Stimulated activated CD8-positive, alpha-beta memory T cell treated with anti-CD3 and anti-CD28 coated beads, Interleukin-4, amount 100 ng/mL, for 4 hours (primary cell): ENCODE measurements at places on chromosomes 5 and 9.

DNA sequence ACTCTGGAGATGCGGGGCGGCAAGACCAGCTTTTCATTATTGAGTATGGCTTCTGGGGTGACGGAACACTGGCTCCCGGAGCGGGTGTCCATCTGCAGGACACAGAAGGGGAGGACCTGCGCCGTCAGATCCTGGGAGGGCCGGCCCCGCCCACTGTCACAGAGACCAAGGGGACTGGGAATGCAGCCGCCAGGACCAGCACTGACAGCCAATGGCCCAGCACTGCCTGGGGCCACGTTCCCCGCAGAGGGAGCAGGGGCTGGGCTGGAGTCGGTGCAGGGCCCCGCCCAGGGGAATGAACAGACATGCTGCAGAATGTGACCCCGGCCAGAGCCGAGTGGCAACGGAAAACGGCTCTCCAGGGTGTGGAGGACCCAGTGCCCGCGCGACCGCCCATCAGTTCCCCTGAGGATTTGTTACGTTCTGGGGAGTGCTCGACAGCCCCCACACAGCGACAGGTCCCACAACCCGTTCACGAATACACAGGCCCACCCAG lies at the start of gene ZDHHC11:
TSS of gene ZDHHC11 (minus strand) at position 476 of the 496 bp plus-strand sequence. CDS start at position 92, 384 bp downstream.
- no peak for DNase-seq

GRCh38 chr9:135034106-135034505 lies 53.4 kb upstream of the OLFM1 start:
- no peak for DNase-seq

- DNase-seq = no peak
Measured at GRCh38 chr5:82054004-82054710, 82.3 kb downstream of the ATG10 start.

GRCh38 chr9:130377612-130378011 lies 67.1 kb upstream of the ASS1 start:
- DNase-seq = no peak

DNA sequence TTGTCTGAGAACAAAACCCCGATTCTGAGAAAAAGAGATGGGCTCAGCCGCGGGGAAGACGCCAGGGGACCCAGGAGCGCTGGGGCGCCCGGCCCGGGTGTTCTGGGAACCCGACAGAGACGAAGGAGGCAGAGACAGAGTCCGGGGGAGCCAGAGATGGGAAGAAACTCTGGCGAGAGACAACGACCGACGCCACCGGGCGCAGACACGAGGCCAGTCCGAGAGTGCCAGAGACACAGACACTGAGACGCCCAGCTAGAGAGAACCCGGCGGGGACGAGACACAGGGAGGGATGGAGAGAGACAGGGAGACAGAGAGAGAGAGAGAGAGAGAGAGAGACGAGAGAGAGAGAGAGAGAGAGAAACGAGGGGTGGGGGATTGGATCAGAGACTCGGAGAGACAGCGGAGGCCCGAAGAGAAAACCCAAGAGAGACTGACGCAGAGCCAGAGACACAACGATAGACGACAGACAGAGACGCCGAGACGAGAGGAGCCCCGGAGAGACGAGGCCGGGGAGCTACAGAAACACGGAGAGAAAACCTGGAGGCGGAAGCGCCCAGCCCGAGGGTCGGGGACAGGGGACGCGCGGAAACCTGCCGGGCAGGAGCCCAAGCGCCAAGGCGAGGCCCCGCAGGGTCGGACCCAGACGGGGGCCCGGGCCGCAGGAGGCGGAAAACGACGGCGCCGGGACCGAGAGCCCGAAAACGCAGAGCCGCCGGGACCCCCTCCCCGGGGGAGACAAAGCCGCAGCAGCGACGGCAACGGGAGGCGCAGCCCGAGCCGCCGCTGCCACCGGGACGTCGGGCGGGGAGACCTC lies 3.3 kb downstream of the NR5A1 start:
- DNase-seq = no peak

GRCh38 chr5:165119175-165119574 lies 1613.8 kb downstream of the MAT2B start:
- DNase-seq = no peak

- DNase-seq = no peak
Measured at GRCh38 chr9:98890256-98890655, 53.5 kb upstream of the COL15A1 start.

DNA sequence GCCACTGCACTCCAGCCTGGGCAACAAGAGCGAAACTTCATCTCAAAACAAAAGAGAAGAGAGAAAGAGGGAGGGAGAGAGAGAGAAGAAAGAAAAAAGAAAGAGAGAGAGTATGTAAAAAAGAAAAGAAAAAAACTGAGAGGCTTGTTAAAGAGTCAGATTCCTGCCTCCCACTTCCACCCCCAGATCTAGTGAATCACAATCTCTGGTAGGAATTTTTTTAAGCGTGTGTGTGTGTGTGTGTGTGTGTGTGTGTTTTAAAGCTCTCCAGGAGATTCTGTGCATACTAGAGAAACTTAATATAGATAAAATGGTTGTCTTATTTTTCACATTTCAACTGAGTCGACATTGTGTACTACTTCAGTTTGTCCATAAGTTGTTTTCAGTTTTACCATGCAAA lies 32.0 kb downstream of the SAR1B start:
- DNase-seq = no peak

DNA sequence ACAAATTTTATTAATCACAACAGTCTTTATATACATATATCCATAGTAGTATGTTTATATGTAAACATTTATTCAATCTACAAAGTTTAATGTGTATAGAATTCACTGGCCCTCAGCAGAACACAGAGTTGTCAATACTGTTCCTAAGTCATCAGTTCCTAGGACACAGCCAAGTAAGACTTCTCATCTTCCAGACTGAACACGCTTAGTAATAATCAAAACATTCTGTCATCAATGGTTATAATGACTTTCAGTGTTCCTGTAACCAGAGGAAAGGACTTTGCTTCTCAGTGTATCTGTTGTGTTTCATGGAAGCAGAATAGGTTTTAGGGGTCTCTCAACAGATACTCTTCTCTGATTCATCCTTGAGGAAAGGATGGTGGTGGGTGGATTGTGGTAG lies 82.2 kb downstream of the SMIM23 start:
- no peak for DNase-seq

- DNase-seq = no peak
Measured at GRCh38 chr9:127664678-127665507, 41.9 kb upstream of the CFAP157 start.

- DNase-seq = no peak
Measured at GRCh38 chr5:134003064-134003816, 1.5 kb downstream of the VDAC1 start.

DNA sequence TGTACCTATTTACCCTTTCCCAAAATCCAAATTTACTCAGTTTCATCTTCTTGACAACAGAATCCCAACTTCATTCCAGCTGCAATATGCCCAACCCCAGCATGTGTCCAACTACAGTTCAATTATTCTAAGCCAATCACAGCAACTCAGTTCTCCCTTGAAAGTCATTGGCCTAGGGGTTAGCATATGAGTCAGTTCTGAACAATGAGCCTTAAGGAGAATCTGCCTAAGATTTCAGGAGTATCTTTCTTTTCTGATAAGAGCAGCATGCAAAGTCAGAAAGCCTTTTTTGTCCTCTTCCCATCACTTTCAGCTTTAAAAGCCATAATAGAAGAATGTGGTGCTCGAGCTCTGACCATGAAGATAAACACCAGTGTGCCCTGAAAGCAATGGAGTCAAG lies 44.4 kb upstream of the RASGRF2 start:
- no peak for DNase-seq

DNA sequence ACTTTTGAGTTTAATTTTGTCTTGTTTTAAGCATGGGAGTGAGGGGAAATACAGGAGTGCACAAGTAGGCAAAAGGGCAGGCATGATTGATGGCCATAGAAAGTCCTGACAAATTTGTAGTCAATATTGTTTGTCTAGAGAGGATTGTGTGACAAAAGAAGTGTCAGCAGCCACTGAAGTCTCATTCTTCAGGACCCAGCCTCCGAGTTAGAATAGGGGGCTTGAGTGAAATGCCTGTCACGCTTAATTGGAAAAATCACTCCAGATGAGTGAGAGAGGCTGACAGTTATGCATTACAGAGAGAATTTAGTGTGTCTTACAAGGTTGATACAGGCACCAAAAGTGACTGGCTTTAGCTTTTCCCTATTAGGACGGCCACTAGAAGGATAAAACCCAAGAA lies 81.9 kb upstream of the RPS23 start:
- no peak for DNase-seq

DNA sequence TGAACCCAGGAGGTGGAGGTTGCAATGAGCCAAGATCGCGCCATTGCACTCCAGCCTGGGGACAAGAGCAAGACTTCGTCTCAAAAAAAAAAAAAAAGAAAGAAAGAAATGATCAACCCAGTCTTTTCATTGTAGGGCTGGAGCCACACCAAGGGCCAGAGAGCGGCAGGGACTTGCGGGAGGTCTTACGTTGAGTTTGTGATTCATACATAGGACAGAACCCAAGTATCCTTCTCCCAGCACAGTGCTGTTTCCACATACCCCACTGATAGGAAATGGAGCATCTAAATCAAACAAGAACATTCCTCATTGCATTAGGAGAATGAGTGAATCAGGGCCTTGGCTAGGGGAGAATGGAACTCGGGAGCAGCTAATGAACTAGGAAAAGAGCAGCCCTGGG lies 3.5 kb upstream of the TNIP1 start:
- DNase-seq = no peak

GRCh38 chr9:132797861-132798659 lies 80.0 kb downstream of the AK8 start:
- no peak for DNase-seq

DNA sequence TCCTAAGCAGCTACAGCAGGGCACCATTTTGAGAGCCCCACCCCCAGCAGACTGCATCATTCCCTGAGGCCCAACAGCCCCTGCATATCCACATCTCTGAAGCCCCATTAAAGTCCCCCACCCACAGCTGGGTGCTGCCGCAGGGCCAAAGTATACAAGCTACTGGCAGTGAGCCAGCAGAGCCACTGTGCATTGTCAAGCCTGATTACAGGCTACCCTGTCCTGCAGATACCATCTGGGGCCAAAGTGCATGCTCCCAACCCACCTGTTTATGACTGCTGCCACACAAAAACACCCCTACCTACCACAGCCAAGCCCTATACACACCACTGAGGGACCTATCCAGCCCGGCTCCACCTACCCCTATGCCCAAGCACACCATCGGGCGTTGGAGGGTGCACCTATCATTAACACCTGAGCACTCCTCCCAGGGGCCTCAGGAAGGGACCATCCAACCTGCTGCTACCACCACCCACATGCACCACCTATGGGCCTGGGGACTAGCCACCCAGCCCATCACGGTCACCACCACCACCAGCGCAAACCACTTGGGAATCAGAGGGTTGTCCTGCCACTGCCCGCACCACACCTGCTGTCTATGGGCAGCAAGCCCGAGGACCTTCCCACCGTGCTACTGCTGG lies 105.0 kb downstream of the PLPP1 start:
- no peak for DNase-seq

GRCh38 chr9:14749741-14750211 lies 27.2 kb upstream of the CER1 start:
- no peak for DNase-seq

DNA sequence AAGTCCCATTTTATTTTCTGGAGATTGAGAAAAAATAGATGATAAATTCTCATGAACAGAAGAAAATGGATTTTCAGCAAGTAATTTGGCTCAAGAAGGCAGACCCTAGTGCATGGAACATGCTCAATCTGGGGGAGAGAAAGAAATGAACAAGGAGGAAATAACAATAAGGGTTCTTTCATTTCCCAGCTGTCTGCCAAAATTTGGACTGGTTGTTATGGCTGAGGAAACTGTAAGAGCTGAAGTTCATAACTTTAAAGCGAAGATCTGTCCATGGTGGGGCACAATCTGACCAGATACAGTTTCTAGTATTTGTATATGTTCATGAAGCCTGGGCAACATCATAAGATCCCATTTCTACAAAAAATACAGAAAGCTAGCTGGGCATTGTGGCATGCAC lies 1386.5 kb upstream of the DMAC1 start:
- no peak for DNase-seq

DNA sequence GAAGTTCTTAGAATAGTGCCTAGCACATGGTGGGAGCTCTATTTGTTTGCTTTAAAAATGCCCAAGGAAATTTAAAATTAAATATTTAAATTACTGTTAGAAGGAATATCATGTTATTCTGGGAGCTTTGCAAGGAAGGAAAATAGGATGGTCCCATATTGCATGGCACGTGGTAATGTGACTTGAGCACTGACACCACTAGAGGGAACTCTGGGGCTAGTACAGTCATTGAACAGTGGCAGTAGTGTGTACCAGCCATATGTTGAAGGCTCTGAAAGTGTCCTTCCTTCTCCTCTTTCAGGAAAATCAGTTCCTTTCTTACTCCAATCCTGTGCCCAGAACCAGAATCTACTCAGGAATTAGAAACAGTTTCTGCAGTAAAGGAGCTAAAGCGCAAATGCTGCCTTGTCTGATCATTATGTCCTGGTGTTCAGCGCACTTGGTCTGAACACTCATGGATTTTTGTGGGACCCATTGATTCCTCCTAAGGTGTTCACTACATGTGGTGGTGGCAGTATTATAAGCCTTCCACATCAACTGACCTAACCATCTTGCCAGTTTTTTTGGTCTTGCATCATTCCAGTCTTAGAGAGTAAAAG lies 54.1 kb downstream of the GDA start:
- no peak for DNase-seq

- DNase-seq = no peak
Measured at GRCh38 chr5:643811-644271, 31.7 kb downstream of the CEP72 start.

DNA sequence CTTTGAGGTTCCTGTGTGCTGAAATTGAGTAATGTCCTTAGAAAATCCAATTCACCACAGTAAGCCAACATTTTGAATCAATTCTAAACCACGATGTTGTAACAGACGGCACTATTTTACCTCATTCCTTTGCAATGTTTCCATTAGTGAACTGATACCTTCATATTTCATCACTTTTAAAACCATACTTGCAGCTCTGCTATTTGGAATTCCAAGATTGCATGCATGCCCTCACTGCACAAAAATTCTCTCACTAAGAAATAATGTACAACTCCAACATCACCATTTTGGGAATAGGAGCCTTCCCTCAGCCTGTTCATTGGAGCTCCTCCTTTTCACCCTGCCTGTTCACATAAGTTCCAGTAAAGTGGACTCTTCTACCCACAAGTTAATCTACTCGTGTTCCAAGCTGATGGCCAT lies 74.8 kb upstream of the TGFBR1 start:
- no peak for DNase-seq

GRCh38 chr5:60586307-60586901 lies 113.6 kb downstream of the DEPDC1B start:
- DNase-seq = no peak

DNA sequence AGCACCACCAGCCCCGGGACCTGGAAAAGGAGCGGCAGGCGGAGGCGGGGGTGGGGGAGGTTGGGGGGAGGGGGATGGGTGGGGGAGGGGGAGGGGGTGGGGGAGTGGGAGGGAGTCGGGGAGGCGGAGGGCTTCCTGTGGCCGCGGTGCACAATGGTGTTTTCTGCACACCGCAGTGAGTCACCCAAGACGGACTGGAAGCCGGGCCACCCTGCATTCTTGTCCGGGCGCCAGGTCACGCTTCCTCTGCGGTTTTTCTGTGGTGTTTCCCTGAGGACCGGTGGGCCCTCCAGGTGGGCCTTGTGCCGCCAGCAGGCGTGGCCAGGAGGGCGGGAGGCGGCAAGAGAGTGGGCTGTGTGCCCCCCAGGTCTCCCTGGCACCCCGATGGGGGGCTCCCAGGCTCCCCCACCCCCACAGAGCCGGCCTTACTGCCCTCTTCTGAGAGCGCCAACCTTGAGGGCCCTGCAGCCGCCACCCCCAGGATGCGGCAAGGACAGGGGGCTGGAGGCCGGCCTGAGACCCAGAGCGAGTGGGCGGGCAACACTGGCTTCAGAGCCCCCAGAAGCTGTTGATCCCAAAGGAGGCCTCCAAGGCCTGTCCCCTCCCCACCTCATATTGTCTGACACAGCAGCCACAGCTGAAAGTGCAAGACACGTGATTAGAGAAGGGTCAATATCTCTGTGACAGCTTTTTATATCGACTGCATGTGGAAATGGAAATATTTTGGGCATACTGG lies 11.1 kb downstream of the EXD3 start:
- DNase-seq = peak; percentile 24
